Kidney (tissue), 22 donors: ENCODE measurements at places on chromosomes 12 and 14. TPM values are rescaled to one million over a fixed set of nuclear protein-coding genes. Genes with fewer than 3 reads are reported as not detected.

GRCh38 chr12:3453990-3454680, 36.9 kb upstream of the PRMT8 start:
- no peak for DNase-seq

DNA sequence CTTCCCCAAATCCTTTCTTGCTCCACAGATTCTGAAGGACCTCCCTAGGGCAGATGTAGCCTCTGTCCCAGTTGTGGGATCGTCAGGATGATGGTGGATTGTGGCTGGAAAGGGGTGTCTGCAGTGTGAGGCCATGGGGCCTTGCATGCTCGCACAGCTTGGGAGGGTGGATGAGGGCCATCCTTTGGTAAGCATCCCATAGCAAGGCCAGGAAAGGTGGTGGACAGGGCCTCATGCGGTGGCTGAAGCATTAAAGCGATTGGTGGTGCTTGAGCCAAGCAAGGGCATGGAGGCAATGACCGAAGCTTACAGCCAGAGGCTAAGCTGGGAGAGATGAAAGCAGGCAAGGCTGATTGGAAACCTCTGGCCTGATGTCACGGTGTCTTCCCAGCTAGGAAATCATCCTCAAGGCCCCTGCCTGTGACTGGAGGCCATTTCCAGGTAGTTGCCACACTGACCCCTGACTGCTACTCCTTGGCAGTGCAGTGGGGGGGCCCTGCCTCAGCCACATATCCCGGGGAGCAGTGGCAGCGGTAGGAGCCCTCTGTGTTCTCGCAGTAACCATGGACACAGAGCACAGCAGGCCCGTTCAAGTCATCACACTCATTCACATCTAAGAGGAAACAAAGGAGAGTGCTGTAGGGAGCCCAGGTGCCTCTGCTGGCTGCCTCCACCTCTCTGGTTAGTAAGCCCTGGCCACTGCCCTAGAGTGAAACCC, 7.0 kb downstream of the ISCA2 start:
- DNase-seq: no peak

GRCh38 chr12:8032242-8033152, at the start of gene FOXJ2:
TSS of gene FOXJ2 (plus strand) at chr12:8032716. CDS start at chr12:8039833, 7,117 bp downstream.
- DNase-seq: peak; percentile 85

- DNase-seq: no peak
Observed at GRCh38 chr12:27511031-27511722, 12.8 kb upstream of the PPFIBP1 start.

GRCh38 chr12:97022536-97023230, 115.6 kb downstream of the NEDD1 start:
- no peak for DNase-seq

GRCh38 chr14:101460521-101460920, 100.8 kb upstream of the DIO3 start:
- no peak for DNase-seq

DNA sequence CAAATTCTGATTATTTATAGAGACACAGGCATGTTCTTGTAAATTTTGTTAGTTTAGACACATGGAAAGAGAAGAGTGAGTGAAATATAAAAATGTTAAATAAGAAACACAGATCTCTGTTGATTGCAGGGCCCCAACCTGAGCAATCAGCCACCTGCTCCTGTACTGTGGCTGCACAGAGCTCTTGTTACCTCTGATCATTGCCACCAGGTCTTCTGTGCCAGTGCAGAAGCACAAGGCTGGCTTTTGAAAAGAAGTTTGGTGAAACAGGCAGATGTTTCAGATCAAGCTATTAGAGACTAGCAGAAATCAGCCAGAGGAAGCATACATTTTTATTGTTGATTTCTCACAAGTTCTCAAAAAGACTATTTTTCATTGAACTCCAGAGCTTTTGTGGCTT, 434.1 kb upstream of the OR4E1 start:
- DNase-seq: no peak

The BTG1 gene
- polyA plus RNA-seq: 59.9 TPM

DNA sequence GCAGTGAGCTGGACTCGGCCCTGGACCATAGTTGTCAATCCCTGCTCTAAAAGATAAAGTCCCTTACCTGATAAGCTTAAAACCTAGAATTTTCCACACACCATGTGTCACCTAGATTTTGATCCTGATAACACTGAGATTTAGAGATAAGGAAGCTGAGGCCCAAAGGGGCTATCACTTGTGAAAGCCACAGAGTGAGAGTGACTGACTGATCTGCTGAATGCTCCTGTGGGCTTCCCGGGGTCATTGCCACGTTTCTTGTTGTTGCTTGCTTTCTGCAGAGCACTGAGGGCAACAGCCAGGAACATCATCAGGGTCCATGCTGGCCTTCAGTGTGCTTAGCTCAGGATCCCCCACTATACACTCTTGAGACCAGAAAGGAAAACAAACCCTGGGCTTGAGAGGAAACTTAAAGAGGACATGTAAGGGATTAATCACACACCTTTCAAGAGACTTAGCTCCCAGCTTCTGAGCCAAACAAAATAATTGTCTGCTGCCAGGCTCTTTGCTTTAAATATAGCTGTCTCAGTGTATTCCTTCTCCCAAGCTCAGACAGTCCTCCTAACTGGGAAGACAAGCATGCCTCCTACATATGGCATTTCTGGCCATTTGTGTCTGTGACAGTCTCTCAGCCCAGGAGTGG, 82.6 kb upstream of the ARHGAP5 start:
- DNase-seq: no peak

DNA sequence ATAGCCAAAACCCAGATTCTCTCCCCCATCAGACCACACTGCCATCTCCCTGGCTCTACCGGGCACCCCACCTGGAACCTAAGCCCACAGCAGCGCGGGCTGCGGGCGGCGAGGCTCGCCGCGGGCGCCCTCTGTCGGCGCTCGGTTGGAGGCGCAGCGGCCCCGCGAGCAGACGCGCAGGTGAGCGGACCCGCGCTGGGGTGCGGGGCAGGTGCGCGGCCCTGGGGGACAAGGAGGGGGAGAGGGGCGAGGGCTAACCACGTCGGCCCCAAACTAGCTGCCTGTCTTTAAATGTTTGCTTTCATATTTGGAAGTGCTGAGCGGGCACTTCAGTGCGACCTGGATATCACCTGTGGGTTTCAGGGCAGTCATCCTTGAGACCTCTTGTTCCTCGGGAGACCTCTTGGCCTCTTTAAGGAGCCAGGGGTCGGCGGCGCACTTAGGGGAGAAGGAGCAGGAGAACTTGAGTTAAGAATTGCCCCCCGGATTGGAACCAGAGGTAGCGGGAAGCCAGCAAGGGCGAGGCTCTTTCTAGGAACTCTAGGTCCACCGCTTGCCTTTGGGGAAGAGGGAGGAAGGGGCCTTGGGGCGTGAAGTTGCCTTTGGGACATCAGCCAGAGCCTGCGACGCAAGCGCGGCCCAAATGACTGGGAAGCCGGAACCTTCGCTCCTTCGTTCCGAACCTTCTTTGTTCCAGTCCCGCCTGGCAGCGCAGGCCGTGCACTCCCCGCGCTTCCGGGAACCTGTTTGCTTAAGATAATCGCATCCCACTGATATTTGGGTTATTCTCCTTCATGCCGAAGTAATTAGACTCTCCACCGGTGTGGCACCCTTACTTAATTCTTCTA, 78.7 kb downstream of the NEDD1 start:
- no peak for DNase-seq

The SLC25A21 gene
- 1.3 TPM for polyA plus RNA-seq

The CYP27B1 gene
- polyA plus RNA-seq: 33.4 TPM

The RBM25 gene
- 18.8 TPM for polyA plus RNA-seq

DNA sequence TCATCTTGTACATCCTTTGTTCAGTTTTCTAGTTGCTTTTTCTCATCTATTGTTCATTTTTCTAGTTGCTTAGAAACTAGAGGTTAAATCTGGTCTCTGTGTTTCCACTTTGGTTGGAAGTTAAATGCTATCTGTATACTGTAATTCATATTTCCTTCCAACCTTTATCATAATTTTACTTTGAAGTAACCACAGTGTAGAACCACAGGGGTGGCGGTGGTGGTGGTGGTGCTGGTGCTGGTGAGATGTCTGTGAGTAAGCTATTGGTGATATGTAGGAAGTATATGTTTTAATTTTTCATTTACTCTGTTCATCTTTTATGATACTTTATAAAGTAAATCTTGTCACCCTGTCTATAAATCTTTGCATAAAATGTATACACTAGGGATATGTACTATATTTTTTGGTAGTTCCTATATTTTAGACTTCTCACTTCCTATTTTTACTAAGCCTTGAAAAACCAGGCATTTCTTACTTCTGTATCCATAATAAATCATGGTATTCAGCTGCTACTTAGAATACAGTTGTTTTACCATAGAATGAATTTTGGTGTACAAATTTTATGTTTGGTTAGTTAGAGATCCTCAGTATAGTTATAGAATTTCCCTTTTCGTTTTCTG, 31.9 kb downstream of the CCDC91 start:
- DNase-seq: peak; percentile 53

GRCh38 chr14:91723501-91723900, 8.4 kb downstream of the CATSPERB start:
- DNase-seq: no peak

DNA sequence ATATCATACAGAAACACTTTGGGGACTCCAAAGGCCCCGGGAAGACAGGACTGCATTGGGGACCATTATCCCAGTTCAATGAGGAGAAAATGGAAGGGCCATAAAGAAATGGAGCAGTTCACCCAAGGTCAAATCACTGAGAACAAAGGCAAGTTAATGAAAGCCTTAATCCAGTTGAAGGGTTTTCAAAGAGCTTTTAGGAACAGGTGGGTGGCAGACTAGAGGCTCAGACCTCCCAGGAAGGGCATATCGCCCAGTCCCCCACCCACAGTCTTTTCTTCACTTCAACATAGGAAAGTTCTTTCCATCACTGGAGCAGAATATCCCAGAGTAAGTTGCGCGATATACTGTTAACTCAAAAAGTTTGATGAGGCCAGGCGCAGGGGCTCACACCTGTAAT, 136.1 kb upstream of the CCND2 start:
- DNase-seq: no peak

DNA sequence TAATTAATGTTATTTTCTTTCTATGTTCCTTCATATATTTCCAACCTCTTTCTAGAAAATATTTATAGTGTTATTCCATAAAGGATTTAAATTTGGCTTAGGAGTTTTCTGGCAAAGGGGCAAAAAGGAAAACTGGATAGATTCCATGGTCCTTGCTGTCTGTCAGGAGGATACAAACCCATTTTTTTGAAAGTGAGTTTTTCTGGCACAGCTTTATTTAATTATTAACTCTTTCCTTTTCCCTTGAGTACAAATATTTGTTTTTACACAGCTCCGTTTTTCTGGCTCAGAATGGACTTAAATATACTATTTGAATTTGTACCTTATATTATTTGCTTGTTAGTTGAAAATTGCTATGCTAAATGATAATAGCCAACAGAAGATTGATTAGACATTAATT, 56.3 kb downstream of the MNAT1 start:
- no peak for DNase-seq

- no peak for DNase-seq
Observed at GRCh38 chr12:115384391-115384790, 700.4 kb upstream of the TBX3 start.

GRCh38 chr12:129873833-129874208, 30.0 kb downstream of the TMEM132D start:
- DNase-seq: no peak

DNA sequence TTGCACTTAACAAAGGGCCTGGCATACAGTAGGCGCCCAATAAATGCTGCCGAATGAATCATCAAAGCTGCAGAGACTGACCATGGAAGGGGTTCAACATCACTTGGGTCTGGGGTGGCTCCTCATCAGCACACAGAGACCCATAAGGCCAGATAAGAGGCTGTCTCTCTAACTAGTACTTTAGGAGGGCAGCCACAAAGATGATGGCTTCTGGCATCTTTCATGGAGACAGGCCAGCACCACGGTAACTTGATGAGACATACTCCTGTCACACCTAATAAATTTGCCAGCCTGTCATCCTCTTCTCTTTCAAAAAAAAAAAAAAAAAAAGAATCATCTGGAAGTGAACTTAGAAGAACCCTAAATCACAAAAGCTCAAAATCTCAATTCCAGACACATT, 3.4 kb downstream of the PRIMA1 start:
- no peak for DNase-seq

- no peak for DNase-seq
Observed at GRCh38 chr12:90407841-90408240, 547.1 kb downstream of the CCER1 start.

DNA sequence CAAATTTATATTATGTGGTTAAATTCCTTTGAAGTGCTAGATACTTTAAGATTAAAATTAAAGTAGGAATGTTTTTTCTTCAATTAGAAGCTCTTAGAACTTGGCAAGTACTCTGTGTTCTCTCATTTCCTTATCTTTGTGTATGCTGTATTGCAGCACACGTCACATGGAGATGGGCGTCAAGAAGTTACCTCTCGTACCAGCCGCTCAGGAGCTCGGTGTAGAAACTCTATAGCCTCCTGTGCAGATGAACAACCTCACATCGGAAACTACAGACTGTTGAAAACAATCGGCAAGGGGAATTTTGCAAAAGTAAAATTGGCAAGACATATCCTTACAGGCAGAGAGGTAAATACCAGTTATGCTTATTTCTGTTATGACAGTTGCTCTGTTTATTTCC, 19.7 kb downstream of the MARK3 start:
- no peak for DNase-seq

The TEX52 gene
- polyA plus RNA-seq: not detected

The MIPOL1 gene
- 4.4 TPM for polyA plus RNA-seq

DNA sequence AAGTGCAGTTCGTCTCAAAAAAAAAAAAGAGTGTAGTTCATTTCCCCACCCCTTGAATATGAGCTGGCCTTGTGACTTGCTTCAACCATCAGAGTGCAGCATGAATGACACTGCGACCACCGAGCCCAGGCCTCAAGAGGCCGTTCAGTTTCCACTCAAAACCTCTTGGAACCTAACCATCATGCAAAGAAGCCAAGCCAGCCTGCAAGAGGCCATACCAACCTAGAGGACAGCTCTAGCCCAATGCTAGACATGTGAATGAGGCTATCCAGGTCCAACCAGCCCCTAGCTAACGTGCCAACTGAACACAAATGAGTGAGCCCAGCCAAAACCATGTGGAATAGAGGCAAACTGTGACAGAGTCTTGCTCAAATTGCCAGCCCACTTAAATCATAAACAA, 29.7 kb downstream of the R3HDM2 start:
- no peak for DNase-seq

DNA sequence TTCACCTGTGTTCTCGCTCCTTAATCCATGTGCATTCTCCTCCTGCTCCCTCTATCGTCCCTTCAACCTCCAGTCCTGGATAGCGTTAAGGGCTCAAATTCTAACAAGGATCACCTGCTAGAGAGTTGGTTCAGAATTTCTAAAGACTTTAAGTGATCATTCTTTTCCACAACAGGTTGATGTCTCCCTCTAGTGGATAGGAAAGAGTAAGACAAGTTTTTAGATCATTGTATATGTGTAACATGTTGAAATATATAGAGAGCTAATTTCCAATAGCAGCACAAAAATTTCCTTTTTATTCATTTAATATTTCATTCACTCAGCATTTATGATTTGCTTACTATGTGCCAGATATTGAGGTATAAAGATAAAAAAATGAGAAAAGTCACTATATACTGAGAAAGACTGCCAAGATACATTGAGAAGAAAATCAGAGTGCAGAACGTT, 9.3 kb upstream of the ESR2 start:
- DNase-seq: peak; percentile 77

The STYK1 gene
- 0.58 TPM for polyA plus RNA-seq

The HOXC13 gene
- not detected for polyA plus RNA-seq
